NCI-H345 (cell line): ENCODE measurements at places on chromosomes 11 and 22.

GRCh38 chr11:121892131-121892681 is 223.8 kb downstream of the BLID start:
- DNase-seq = no peak

DNA sequence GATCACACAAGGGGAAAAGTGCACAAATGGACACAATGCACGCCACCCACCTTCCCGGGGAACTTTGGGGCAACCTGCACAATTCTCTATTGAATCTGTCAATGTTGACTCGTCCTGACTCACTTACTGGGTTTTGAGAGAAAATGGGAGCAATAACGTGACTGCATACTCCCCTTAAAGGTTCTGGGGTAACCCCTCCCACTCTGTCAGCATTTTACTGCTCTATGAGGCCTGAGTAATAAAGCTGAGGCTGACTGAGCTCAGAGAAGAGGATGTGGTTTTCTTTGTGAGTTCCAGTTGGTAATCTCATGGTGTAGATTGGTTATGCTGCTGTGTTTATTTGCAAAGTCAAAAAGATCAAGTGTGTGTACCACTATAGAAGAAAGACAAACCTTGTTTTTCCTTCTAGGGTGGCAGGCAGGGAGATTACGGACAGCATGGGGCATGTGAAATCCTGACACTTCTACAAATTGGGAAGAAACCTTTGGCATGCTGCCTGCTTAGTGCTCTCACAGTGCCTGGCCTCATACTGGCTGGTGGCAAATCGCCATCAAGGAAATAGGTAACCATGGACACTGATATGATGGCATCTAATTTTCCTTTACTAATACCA is 16.1 kb upstream of the APOA1 start:
- DNase-seq = no peak

GRCh38 chr22:42346722-42347121 is 76.3 kb upstream of the TCF20 start:
- no peak for DNase-seq

DNA sequence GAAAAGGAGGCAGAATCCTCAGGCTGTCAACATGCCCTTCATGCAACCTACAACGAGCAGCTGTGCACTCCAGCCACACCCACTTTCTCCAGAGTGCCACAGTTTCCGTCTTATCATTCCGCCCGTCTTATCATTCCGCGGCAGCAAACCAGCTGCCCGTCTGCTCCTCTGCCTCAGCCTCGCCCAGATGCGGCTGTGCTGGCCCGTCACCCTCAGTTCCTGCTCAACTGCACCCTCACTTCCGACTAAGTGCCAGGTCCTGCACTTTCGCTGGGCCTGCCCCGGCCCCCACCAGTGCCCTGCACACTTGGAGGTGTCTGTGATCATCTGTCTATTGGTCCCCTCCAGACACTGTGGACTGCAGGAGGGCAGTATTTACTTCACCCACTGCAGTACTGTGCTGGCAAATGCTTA is 43.7 kb downstream of the MICAL3 start:
- no peak for DNase-seq

DNA sequence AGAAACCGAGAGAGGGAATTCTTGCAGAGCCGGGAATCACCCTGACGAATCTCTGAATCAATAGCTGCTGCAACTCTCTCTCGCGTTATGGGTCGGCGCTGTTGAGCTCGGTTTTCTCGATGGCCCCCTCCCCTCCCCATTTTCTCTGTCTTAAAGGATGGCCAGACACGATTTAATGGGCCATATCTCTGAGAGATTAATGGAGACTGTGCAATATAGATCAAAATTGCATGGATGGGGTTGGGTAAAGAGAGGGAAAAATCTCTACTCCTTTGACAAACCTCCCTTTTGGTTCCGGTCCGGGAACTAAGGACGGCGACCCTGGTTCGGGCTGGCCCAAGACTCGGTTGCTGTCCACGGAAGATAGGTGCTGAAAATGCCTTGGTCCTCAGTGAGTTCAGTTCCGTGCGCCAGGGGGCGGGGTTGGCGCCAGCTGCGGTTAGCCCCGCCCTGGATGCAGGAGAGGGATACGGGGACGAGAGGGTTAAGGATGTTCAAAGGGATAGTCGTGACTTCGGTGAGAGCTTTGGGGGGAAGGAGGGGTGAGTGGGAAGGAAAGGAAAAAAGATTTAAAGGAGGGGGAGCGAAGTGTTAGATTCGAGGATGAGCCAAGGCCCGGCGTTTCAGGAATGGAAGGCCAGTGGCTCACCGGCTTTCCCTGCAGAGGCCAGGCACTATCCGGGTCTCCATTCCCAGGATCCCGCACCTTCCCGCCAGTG is 103.6 kb upstream of the HSD17B12 start:
- DNase-seq = peak; percentile 15

- DNase-seq = no peak
Measured at GRCh38 chr22:29197096-29197495, 8.6 kb upstream of the EMID1 start.

DNA sequence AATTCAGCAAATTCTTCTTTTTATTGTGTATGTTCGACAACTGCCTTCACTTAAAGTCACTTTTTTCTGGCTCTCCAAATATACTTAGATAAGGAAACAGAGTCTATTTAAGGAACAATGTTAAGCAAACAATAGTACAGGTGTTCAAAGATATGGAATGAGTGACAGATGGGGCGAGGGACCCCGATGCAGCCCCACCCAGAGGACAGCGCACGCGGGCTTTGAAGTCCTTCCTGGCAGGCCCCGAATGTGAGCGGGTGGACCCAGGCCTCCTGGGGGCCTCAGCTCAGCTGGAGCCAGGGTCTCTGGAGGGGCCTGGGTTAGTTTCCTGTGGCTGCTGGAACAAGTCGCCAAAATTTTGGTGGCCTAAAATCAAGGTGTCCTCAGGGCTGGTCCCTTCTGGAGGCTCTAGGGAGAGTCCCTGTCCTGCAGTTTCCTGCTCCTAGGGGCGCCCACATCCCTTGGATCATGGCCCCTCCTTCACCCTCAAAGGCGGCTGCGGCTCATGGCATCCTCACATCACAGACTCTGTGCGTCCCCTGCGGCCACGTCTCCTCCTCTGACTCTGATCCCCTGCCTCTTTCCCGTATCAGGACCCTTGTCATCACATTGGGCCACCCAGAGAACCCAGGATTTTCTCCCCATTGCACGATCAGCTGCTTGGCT is 40.6 kb upstream of the KCNQ1OT1 start:
- DNase-seq = no peak

DNA sequence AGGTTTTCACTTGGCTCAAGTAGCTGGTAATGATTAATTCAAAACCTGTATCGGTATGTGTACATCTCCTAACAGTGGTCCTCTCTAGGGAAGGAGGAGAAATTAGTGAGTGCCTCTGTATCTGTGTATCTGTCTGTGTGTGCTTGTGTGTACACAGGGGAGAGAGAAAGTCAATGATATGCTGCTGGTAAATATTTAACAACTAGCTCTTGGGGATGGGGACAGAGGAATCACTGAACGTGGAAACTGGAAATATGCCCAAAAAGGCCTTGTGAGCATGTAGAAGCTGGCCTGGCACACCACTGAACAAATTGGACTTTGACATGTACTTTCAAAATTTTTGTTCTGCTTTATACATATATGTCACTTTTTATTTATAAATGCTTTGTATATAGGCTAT is 214.0 kb upstream of the SYN3 start:
- no peak for DNase-seq

- DNase-seq = no peak
Measured at GRCh38 chr22:50217543-50218152, 16.8 kb downstream of the SELENOO start.

- DNase-seq = no peak
Measured at GRCh38 chr11:62387381-62387780, 31.5 kb upstream of the SCGB1A1 start.

- no peak for DNase-seq
Measured at GRCh38 chr22:41117127-41117965, 25.0 kb downstream of the EP300 start.

DNA sequence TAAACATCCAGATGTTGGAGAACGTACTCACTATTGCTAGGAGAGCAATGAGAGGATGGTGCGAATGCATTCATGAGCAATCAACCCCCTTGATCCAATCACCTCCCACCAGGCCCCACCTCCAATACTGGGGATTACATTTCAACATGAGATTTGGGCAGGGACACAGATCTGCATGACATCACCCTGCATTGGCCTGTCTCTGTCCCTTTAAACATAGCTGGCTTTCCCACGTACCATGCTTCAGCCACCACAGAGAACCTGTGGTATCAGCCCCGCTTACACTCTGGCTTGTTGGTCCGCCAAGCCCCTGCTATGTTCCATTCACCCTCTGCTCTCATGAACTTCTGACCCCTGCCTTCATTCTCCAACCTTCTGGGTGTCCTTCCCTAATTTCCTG is 157.5 kb upstream of the E2F8 start:
- DNase-seq = no peak

GRCh38 chr22:41914611-41915034 is 251 bp downstream of the SHISA8 start:
- DNase-seq = no peak

DNA sequence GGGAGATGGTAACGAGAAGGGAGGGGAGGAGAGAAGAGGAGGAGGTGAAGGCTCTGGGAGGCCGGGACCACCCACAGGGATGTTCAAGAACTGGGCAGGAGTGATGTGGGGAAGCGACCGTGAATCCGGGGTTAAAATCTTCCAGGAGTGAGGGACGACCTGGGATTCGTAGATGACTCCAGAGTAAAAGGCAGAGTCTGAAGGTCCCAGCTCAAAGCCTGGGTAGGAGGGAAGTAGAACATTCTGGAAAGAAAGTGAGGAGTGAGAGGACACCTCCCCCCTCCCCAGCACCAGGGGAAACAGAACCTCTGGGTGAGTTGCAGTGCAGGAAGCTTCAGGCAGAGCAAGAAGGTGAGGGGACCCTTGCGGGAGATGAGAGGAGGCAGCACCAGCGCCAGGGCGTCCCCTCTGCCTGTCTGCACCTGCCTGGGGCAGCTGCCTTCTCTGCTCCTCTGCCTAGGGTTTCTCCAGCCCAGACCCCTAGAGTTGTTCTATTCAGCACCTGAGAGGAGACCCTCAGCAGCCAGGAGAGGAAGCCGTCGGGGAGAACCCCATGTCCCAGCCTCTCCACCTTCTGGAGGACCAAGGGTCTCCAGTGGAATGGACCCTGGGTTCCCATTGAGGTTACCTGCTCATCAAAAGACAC is 49.7 kb downstream of the LINC01488 start:
- DNase-seq = no peak

- no peak for DNase-seq
Measured at GRCh38 chr11:76629853-76630599, 40.5 kb downstream of the LRRC32 start.

GRCh38 chr22:32831584-32831983 is 30.1 kb downstream of the TIMP3 start:
- no peak for DNase-seq

GRCh38 chr11:22792497-22792896 is 37.1 kb downstream of the SVIP start:
- DNase-seq = no peak

GRCh38 chr11:1877211-1878136 is 14.2 kb downstream of the PRR33 start:
- DNase-seq = peak; percentile 88

DNA sequence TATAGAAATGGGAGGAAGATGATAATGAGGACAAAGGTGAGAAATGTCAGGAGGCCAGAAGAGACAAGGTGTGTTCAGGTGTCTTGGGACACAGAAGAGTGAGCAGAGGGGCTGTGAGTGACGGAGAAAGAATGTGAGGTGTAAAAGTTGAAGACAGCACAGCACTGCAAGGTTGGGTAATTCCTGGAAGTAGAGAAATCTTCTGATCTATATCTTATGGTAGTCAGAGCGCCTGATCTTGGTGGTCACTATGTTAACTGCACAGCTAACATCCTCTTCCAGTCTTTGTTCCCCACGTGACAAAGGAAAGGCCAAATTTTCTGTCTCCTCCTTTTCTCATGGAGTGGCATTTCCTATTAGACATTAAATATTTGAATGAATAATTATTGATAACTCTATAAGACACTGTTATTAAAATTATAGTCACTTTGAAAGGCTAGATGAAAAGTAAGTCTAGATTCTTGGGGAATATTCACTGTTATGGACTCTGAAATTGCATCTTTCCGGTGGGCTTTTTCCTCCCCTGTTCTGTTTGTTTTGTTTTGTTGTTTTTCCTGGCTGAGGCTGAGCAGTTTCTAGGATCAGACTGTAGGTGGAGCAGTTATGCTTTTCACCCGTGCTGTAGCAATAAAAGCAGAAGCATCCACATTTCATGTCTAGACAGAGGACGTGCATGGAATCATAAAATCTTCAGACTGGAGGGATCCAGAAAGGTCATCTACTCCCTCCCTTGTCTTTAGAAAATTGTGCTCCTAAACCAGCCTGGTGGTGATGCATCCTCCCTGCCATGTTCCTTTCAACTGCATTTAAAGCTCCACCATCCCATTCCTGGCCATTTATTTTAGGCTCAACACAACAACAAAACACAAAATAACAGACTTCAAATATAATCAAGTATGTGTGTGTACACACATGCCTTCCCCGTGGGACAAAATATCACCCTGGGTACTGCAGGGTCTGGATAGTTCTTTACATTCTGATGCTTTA is 26.6 kb downstream of the SC5D start:
- peak; percentile 65 for DNase-seq

DNA sequence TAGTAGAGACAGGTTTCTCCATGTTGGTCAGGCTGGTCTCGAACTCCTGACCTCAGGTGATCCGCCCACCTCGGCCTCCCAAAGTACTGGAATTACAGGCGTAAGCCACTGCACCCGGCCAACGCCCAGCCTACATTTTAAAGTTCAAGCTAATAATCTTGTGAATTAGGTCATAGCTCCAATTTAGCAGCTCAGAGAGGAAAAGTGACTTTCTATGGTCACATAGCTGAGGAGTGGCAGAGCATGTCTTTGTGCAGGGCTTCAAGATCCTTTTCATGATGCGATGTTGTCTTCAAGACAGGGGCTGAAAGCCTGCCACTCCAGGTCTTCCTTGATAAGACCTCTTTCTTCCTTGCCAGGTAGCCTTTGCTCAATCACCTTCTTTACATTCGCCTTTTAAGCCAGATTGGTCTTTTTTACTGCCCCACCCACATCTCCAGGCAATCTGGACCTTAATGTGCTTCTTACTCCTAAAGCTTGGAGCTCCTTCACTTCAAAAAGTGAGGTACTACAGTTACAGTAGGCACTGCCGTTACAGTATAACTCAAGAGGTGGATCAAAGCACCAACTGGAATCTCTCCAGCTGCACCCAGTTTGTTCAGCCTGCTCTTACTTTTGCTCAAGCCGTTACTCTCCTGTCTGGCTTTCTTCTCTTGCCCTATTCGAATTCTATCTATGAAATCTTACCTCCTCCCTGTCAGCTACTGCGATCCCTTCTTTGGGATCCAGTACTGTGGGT is 18.2 kb downstream of the YWHAH start:
- DNase-seq = no peak

- DNase-seq = no peak
Measured at GRCh38 chr11:44000731-44001130, 47.0 kb upstream of the ACCSL start.

- peak; percentile 57 for DNase-seq
Measured at GRCh38 chr11:35419184-35419829, at the start of gene SLC1A2. SLC1A2 (minus strand) TSS chr11:35419558; CDS start chr11:35418966, 592 bp downstream.

DNA sequence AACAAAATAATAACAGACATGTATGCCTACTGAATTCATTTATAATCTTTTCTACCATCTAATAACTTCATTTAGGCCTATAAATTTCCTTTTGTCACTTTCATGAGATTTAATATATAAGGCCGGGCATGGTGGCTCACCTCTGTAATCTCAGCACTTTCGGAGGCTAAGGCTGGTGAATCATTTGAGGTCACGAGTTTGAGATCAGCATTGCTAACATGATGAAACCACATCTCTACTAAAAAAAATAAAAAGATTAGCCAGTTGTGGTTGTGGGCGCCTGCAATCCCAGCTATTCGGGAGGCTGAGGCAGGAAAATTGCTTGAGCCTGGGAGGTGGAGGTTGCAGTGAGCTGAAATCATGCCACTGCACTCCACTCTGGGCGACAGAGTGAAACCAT is 14.2 kb upstream of the NTM start:
- no peak for DNase-seq
